ENCODE measurements at places on chromosomes 1 and 21.

- DNase-seq = no peak
Observed at GRCh38 chr1:224132901-224133300, 19.0 kb downstream of the FBXO28 start.

DNA sequence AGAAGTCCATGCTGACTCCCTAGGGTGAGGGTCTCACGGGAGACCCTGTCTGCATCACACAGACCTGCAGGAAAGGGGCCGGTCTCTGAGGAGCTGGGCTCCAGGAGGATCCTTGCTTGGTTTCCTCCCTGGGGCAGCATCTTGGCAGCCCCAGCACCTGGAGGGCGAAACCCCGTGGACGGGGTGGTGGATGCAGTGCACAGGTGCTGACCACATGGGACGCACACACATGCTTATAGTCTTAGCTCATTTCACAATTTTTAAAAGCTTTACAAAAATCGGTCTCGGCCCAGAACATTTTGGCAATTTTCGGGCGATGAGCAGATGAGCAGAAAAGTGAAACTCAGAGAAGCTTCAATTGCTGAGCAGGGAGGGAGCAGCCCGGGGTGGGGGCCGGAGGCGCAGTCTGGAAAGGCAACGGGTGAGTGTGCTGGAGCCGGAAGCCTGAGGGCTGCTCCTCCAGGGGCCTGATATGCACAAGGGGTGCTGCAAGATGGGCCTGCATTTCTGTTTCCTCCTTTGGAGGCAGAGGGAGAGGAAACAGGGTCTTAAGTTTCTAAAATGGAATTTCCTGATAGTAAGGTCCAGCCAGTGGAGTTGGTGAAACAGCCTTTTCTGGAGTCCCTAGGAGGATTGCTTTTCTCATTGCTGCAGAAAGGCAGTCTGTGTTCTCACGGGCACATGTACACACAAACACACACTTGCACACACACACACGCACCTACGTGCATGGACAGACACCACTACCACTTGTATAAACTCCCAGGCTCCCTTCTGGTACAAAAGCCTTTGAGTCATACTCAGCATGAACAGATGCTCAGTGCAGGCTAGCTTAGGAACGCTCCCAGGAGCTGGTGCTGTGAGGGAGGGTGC, 60.6 kb downstream of the SCCPDH start:
- peak; percentile 5 for DNase-seq

DNA sequence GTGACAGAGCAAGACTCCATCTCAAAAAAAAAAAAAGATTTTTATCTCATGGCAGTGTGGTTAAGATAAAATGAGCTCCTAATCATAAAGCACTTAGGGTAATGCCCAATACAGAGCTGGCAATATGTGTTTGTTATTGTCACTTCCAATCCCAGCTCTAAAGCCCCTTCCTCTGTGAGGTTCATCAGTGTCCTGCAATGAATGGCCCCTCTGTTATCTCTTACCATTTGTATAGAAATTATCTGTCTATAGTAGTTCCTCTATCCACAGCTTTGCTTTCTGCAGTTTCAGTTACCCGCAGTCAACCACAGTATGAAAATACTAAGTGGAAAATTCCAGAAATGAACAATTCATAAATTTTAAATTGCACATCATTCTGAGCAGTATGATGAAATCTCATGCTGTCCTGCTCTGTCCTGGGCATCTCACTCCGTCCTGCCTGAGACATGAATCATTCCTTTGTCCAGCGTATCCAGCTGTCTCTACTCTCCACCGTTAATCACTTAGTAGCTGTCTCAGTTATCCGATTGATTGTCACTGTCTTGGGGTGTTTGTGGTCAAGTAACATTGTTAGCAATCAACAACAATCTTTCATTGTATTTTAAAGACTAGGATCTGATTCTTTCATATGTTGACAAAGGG, 50.2 kb upstream of the DNAH14 start:
- peak; percentile 42 for DNase-seq

DNA sequence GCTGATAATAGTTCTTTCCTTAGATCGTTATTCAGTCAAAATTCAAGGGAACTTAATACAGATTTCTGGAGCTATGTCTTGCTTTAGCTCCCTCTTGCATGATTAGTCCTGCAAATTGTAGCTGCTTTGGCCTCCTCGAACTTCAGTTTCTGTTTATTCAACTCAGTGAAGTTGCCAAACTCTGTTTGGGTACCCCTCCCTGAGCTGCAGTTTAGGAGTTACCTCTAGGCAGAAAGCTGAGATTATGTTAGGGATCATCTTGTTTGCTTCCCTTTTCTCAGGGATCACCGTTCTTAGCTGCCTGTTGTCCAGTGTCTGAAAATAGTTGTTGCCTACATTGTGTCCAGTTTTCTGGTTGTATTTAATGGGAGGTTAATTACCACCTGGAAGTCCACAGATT, 43.5 kb downstream of the SNX27 start:
- DNase-seq = no peak

DNA sequence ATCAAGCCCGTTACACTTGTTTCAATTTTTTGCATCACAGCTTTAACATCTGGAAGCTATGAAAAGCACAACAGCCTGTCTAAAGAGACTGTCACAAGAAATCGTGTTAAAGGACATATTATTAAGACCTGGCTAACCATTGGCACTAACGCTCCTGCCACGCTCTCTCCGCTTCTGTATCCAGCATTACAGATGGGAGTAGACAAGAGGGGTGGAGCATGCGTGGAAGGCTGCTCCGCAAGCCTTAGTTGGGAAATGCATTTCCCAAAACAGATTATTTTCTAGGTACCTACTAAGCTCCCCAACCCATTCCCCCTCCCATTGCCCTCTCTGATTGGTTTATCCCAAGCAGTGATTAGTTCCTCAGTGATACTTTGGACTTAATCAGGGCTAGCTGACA, 72.4 kb downstream of the NTNG1 start:
- DNase-seq = no peak

GRCh38 chr1:226808501-226808900, 61.9 kb upstream of the PSEN2 start:
- DNase-seq = no peak

DNA sequence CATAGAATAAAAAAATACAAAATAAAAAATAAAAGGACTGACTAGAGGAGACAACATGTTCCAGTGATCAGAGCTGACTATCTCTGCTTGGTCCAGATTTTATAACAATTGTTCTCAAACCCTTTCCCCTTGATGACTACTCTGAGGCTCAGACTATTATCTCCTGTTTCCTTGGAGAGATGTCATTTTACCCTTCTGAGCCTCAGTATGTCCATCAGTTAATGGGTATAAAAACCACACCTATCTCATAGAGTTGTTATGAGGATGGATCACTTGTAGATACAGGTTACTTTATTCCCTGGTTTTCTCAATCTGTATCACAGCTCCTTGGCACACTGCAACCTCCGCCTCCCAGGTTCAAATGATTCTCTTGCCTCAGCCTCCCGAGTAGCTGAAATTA, 7.0 kb downstream of the NKAIN1 start:
- DNase-seq = no peak

GRCh38 chr1:94981575-94981973, 54.7 kb upstream of the CNN3 start:
- no peak for DNase-seq

GRCh38 chr21:41804381-41804780, 37.5 kb upstream of the RIPK4 start:
- no peak for DNase-seq

DNA sequence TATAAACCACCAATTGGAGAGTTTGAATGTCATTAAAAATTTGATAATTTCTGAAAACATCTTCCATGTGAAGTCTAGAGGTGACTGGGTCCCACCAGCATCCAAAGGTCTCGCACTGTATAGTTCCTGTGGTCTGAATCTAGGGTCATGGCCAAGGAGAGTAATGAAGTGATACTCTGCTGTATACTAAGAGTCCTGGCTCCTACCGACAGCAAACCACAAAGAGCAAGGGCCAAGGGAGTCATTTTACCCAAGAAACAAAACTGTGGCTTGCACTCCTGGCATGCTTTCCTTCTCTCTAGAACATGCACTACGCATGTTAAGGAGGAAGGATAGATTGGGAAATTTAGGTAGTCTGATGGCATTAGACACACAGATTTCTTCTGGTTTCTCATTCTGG, 115.6 kb downstream of the BRINP2 start:
- DNase-seq = peak; percentile 38

- DNase-seq = no peak
Observed at GRCh38 chr1:92168657-92169056, 49.1 kb upstream of the C1orf146 start.

DNA sequence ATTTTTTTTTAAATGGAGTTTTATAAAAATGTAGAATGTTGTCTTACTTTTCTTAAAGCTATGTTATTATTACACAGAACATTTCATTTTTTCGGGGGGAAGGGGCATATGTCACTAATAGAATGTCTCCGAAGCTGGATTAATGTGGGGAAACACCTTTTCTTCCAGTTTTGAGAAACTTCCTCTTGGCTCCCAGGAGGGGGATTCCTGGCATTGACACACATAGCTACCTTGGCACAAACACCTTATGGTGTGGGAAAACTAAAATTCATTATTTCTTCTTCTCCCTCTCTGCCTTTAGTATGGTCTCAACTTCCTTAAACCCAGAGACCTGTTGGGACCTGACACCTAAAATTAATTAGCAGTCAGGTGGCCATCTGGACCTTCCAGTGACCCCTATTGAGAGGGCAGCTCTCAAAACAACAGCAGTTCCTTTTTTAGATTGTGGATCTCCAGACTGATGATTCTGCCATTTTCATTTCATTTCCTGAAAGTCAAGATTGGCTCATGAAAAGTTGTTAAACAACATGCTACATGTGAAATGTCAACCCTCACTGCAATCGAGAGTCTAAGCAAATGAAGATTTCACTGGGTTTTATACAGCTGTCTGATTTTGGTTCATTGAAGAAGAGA, 70.1 kb upstream of the EDEM3 start:
- DNase-seq = no peak

DNA sequence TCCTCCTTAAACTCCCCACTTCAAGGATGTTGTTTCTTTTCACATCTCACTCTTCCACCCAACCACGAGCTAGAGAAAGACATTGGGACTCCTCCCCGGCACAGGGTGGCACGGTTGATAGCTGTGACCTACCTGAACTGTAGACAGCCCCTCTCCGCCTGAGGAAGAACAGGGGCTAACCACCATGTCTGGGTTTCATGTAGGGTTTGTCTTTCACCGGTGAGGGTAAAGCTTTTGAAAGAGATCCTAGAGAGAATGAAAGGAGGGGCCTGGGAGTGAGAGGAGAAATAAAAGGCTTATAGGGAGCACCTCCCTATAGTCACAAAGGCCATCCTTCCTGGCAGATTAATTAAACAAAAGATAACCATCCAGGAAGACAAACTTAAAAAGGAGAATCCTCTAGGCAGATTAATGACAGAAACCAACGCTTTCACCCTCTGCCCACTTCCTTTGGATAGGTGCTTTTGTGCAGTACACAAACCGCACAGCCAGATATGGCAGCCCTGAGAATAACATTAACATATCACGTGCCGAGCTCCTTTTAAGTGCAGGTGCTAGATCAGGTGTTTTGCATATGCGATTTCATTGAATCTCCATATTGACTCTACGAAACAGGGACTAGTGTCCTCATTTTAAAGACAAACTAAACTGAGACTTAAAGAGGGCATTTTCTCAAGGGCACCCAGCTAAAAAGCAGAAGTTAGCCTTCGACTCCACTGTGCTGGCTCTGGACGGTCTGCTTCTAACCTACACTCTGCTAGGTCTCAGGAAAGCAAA, 178.1 kb upstream of the RUNX1 start:
- DNase-seq = no peak

- no peak for DNase-seq
Observed at GRCh38 chr1:201255479-201256362, 27.6 kb upstream of the PKP1 start.

DNA sequence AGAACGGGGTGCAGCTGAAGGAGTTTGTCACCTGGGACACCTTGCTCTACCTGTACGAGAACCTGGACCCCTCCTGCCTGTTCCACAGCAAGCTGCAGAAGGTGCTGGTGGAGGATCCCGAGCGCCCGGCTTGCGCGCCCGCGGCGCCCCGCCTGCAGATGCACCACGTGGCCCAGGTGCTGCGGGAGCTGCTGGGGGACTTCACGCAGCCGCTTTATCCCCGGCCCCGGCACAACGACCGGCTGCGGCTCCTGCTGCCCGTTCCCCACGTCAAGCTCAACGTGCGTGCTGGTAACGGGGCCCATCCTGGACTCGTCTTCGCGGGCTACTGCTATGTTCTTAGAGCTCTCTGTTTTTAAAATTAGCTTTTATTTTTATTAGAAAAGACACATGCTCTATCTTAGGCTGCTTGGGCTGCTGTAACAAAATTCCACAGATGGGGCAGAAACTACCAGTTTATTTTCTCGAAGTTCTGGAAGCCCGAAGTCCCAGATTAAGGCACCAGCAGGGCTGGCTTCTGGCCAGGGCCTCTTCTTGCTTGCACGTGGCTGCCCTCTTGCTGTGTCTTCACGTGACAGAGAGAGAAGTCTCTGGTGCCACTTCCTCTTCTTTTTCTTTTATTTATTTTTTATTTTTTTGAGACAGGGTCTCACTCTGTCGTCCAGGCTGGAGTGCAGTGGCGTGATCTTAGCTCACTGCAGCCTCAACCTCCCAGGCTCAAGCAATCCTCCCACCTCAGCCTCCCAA, 38.1 kb downstream of the TRPM2 start:
- no peak for DNase-seq

DNA sequence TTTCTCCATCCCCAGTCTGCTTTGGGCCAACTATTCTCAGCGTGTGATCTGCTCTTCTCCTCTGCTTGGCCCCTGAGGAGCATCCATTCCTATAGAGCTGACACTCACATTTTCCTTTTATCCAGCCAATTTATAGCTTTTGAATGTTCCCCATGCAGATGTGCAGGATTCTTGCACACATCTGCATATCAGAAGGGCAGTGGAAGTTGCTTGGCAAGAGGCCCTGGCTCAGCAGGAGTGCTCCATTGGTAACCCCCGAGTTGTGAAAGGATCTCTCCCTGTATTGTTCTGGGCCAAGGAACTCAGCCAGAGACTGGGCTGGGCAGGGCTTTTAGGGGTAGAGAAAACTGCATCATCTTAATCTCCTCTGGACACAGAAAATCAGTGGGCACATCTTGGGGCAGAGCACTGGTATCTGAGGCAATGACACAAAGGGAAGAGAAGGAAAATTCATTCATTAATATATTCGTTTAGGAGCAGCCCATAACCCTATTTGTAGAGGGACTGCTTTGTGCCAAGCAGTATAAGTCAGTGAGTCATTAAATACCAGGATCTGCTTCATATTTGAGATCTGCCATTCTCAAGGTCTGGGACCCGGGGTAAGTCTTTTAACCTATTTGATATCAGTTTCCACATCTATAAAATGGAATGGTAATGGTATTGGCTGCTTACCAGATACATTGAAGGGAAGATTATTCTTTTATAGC, 31.0 kb upstream of the BEND5 start:
- no peak for DNase-seq

GRCh38 chr1:218480588-218481099, 135.5 kb downstream of the TGFB2 start:
- DNase-seq = peak; percentile 55

- DNase-seq = no peak
Observed at GRCh38 chr1:245579881-245580280, 425.1 kb downstream of the KIF26B start.

GRCh38 chr1:21837476-21837875, 25.4 kb downstream of the LDLRAD2 start:
- no peak for DNase-seq

GRCh38 chr1:87733386-87733785, 404.7 kb downstream of the LMO4 start:
- DNase-seq = no peak

All from HT1080 (cell line).